ENCODE measurements at places on chromosomes 4 and X. TPM values are rescaled to one million over a fixed set of nuclear protein-coding genes. Genes with fewer than 3 reads are reported as not detected.

Gene HPGD
- total RNA-seq: 5.2 TPM

Gene ZBTB33
- 7.9 TPM for total RNA-seq

Gene SPOCK3
- not detected for total RNA-seq

Gene PDLIM3
- total RNA-seq: 411 TPM

Gene PPEF2
- total RNA-seq: 0.32 TPM

Gene PLAC1
- not detected for total RNA-seq

GRCh38 chrX:13761606-13762414 is 27.3 kb downstream of the OFD1 start:
- no peaks in the 10 kb centered on the region for H3K27me3 ChIP-seq
- H3K4me3 ChIP-seq: no peak overlapping the region
- H3K36me3 ChIP-seq: peaks cover 2% of the 10 kb centered on the region
- no peak for DNase-seq

DNA sequence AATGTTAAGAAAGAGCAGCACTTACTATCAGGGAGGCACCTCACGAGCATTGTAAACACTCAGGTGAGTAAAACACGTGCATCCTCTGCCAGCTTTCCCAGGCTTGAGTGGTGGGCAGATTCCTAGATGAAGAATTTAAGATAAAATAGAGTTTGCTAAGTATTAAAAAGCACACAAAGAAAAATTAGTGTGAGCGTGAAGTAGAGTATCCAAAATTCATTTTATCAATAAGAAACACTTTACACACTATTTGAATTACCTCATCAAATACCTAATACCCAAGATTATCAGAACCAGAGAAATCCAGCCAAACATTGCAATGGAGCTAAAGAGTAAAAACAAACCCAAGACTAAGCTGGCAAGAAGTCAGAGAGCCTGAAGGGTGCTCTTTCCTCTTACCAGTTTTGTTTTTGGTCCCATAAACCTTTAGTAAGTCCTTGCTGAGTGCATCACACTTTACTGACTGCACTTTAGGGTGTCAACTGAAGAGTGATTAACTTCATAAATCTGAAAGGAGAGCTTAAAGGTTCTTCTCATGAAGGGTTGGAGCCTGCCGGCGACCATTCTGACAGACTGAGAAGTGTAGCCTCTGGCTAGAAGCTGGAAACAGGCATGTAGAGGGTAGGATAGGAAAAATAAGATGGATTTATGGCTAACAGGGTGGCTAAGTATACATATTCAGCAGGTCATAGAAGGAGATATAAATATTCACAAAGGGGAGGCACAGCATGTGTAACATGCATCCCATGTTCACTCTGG is 151.1 kb downstream of the SLC7A11 start:
- H3K27ac ChIP-seq: no peak overlapping the region
- no peak overlapping the region for H3K4me3 ChIP-seq
- no peaks in the 10 kb centered on the region for H3K27me3 ChIP-seq
- DNase-seq: no peak
- no peaks in the 10 kb centered on the region for H3K4me1 ChIP-seq

GRCh38 chr4:22625311-22625710 is 67.4 kb upstream of the GBA3 start:
- no peaks in the 10 kb centered on the region for H3K4me1 ChIP-seq
- no peaks in the 10 kb centered on the region for H3K27me3 ChIP-seq
- no peak for DNase-seq
- no peak overlapping the region for H3K27ac ChIP-seq
- H3K36me3 ChIP-seq: no peaks in the 10 kb centered on the region

- H3K27me3 ChIP-seq: no peaks in the 10 kb centered on the region
- H3K4me3 ChIP-seq: no peak overlapping the region
- no peaks in the 10 kb centered on the region for H3K4me1 ChIP-seq
- no peaks in the 10 kb centered on the region for H3K36me3 ChIP-seq
Observed at GRCh38 chr4:176789955-176790354, 2.8 kb downstream of the VEGFC start.

DNA sequence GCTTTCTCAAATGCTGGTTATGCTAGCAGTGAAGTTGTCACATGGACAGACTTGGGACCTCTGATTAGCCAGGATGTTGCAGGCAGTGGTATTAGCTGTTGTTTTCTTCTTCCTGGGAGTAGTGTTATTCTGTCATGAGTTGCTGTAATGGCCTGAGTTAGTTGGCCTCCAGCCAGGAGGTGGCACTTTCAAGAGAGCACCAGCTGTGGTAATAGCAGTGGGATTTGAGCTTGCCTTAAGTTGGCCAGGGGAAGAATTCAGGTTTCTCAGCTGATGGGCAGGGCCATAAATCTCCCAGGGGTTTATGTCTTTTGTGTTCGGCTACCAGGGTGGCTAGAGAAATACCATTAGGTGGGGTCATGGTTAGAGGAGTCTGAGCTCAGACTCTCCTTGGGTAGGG is 132.6 kb downstream of the GLUD2 start:
- H3K4me3 ChIP-seq: no peak overlapping the region
- no peak for DNase-seq
- H3K27me3 ChIP-seq: no peaks in the 10 kb centered on the region
- H3K36me3 ChIP-seq: no peaks in the 10 kb centered on the region

GRCh38 chr4:71065991-71066510 is 72.6 kb downstream of the DCK start:
- no peak overlapping the region for H3K27ac ChIP-seq
- no peaks in the 10 kb centered on the region for H3K27me3 ChIP-seq
- DNase-seq: no peak
- no peaks in the 10 kb centered on the region for H3K36me3 ChIP-seq
- no peaks in the 10 kb centered on the region for H3K4me1 ChIP-seq

DNA sequence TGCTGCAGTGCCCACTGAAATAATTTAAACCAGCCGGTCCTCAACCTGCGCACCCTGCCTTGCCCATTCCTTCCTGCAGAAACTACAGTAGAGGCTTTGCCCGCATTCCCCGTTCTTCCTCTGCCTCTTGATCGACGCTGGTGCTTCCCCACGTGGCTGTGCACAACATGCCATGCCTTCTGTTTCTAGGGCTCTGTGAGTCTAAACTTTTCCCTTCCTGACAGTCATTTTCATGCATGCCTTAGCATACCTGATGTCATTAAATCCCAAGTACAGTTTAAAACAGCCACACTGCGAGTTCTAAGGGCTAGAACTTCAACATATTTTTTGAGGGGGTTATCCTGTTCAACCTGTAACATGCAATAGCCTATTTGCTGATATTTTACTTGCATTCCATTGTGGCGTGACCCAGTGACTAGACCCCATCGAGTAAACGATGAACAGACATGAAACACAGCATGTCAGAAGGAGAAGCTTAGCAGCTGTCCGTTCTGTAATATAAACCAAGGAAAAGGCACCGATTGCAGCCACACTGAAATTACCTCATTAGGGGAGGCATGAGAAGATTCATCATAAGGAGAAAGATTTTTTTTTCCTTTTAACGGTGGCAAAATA is 232.5 kb downstream of the ARHGAP10 start:
- no peak overlapping the region for H3K4me3 ChIP-seq
- H3K4me1 ChIP-seq: peaks cover 2% of the 10 kb centered on the region
- peaks cover 4% of the 10 kb centered on the region for H3K36me3 ChIP-seq
- no peak overlapping the region for H3K27ac ChIP-seq
- no peaks in the 10 kb centered on the region for H3K27me3 ChIP-seq
- no peak for DNase-seq

DNA sequence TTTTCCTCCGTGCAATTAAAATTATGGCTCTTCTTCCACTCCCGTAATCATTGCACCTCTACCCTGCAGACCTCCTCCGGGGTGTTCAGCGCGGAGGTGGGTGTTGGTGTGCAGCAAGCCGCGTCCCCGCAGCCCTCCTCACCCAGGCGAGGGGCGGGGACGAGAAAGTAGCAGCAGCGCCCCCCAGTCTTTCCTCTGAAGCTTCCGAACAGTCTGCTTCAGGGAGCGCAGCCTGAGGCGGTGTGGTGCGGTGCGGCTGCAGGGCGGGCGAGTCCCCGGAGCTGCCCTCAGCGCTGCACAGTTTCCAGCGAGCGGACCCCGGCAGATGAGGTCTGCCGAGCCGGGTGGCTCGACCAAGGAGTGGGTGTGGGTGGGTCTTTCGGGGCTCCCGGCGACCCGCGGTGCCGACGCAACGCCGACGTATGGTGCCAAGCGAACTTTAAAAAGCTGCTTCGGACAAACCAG is at the start of gene FRAS1:
Gene FRAS1 (plus strand): TSS at position 189 of the 465 bp plus-strand sequence. CDS start 687 bp downstream, outside the sequence.
- DNase-seq: peak; percentile 74
- no peaks in the 10 kb centered on the region for H3K4me1 ChIP-seq
- no peaks in the 10 kb centered on the region for H3K27me3 ChIP-seq
- peak within 1 kb of the TSS; percentile 53 for H3K4me3 ChIP-seq

DNA sequence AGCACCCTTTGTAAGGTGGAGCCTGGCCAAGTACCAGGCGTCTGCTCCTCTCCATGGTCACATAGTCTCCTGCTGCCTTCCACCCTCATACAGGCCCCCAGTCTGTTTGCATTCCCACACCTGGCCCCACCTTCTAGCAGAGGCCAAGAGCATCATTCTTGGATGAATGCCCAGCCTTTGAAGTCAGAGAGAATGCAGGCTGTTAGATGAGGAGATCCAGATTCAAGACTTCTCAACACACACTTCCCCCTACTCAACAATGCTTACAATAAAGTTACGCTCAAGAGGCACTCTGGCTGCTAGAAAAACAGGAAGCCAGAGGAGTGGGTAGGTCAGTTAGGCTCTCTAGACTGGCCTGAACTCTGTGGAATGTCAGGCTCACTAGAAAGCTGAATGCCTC is 43.3 kb downstream of the SHROOM4 start:
- H3K27me3 ChIP-seq: no peaks in the 10 kb centered on the region
- no peaks in the 10 kb centered on the region for H3K4me1 ChIP-seq
- no peak overlapping the region for H3K27ac ChIP-seq
- no peaks in the 10 kb centered on the region for H3K36me3 ChIP-seq

DNA sequence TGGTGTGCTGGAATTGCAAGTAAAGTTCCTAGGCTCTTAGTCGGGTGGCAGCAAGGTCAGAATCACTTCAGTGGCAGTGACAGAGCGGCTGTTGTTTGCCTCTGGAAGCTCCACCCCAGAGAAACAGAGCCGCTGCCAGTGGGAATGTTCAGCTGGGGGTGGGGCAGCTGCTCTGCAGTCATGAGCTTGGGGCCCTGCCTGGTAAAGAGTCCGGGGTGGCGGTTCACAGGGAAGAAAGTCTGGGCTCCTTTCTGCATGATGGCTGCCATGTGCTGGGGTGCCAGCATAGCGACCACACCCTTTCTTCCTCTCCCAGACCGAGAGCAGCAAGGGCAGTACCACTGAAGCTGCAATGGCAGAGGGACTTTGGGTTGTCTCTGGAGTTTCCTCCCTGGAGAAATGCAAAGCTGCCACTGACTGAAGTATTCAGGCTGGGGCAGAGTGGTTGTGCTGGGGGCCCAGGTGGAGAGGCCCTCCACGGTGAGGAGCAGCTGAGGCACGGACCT is 108.8 kb upstream of the CENPE start:
- DNase-seq: no peak
- H3K4me1 ChIP-seq: no peaks in the 10 kb centered on the region
- H3K36me3 ChIP-seq: no peaks in the 10 kb centered on the region
- H3K27me3 ChIP-seq: peaks cover 1% of the 10 kb centered on the region
- H3K27ac ChIP-seq: no peak overlapping the region
- H3K4me3 ChIP-seq: no peak overlapping the region

GRCh38 chr4:69147334-69147733 is 51.1 kb downstream of the UGT2B7 start:
- no peak overlapping the region for H3K27ac ChIP-seq
- H3K4me1 ChIP-seq: no peaks in the 10 kb centered on the region
- H3K4me3 ChIP-seq: no peak overlapping the region
- no peaks in the 10 kb centered on the region for H3K36me3 ChIP-seq
- DNase-seq: no peak

DNA sequence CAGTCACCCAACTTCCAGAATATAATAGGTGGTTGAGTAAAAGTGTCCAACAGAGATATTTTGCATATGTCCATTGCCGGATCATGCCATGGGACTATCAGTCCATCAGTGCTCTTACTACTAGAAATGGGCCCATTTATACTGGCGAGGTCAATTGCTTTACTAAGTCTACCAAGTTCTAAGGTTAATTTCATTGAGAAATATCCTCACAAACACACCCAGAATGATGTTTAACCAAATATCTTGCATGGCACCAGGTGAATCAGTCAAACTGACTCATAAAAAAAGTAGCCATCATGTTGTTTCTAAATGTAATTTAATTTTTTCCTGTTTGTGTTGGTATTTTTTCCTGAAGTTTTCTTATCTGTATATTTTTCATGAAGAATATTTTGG is 1217.0 kb downstream of the RAPGEF2 start:
- no peak overlapping the region for H3K27ac ChIP-seq
- no peak overlapping the region for H3K4me3 ChIP-seq
